ENCODE measurements at places on chromosomes 4 and X.
A peak's percentile ranks its signal among the peaks of the same experiment; 100 is the strongest.

- no peak for DNase-seq
Measured at GRCh38 chrX:38327775-38328081, 419 bp upstream of the RPGR start.

GRCh38 chr4:86938771-86939520 lies 4.1 kb downstream of the AFF1 start:
- DNase-seq: no peak

- DNase-seq: no peak
Measured at GRCh38 chrX:405149-405548, 18.4 kb upstream of the PPP2R3B start.

GRCh38 chrX:110852180-110852579 lies 56.6 kb upstream of the CHRDL1 start:
- DNase-seq: no peak

- no peak for DNase-seq
Measured at GRCh38 chr4:15457406-15458201, 12.1 kb upstream of the CC2D2A start.

DNA sequence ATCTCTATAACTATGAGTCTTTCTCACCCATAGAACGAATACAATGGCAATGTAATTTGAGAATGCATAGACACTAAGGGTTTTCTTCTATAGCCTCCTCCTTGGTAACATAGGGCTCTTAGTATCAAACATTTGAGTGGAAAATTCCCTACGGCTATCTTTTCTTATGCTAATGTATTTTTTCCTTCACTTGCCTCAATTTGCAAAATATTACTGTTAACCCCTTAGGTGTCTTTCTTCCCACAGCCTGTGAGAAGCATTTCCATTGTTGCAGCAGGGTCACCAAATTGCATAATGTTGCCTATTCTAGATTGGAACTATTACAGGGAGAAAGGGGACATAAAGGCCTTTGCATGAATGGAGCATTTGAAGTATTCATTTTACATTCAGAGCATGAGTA lies 140.5 kb upstream of the RAPGEF2 start:
- DNase-seq: no peak

- no peak for DNase-seq
Measured at GRCh38 chrX:14670819-14671218, 141.5 kb downstream of the GLRA2 start.

DNA sequence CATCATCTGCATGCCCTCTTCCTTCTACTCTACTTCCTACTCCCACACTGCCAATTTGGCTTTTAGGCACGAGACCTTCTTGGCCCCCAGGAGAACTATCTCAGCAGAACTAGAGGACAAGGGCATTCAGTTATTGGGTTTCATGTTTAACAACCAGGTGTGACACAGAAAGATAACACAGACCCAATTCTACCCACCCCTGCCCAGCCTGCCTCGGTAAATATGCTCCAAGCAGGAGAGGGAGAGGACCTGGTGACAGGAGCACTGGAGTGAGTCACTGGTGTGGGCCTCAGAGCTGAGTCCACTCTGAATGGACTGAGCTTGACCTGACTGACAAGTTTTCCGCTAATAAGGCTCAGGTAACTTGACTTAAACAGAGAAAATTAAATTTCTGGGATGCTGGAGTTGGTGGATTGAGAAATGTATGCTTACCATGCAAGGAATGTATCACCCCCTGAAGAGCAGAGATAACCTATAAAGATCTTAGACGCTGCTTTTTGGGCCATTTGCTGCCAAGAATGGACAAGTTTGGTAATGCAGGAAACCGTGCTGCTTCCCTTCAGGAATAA lies 52.5 kb downstream of the CASP3 start:
- DNase-seq: no peak

GRCh38 chr4:88985088-88985773 lies 71.8 kb downstream of the FAM13A start:
- DNase-seq: peak; percentile 71

DNA sequence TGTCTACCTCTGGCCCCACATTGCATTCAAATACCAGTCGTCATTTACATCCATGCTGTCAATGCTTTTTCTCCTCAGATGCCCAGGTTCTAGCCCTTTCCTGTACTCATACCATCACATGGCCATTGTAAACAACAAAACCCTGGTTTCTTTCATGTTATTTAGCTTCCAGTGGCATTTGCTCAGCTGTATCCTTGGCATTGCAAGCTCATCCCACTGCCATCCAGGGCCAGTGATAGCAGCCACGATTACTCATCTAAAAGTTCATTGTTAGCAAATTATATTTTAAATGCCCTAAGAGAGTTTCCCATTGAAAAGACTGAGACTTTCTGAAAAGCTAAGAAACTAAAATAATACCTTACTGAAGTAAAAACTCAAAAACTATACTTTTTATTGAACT lies 34.0 kb downstream of the VEGFC start:
- no peak for DNase-seq

- no peak for DNase-seq
Measured at GRCh38 chr4:81343536-81343935, 128.2 kb downstream of the RASGEF1B start.

GRCh38 chr4:151324752-151325110 lies 674 bp downstream of the SH3D19 start:
- no peak for DNase-seq

DNA sequence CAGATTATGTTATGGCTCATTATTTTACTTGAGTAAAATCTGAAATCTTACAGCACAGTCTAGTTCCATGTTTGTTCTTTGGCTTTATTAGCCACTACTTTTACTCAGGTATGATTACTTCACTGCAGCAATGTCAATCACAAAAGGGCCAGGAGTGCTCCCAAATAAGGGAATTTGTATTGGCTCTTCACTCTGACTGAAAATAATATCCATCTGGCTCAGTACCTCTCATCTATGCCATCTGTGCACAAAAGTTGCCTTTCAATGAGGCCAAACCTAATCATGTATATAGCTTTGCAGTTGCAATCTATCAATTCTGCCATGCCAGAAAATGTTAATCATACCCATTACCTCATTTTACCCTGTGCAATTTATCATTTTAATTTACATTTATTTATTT lies 161.1 kb downstream of the TECRL start:
- DNase-seq: no peak

DNA sequence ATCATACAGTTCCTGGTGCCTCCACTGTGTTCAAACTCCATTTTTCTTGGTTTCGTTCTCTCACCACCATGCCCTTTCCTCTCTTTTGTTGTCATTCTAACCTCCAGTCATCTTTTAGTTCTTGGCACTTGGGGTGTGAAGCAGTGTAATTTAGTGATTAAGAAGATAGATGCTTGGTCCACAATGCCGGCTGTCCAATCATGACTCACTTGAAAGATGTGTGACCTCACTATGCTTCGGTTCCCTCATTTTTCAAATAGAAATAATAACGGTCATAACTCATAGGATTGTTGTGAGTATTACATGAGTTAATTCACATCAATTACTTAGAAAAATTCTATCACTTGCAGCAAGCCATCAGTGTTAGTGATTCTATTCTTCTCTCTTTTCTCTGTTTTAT lies 327.8 kb downstream of the ADGRL3 start:
- no peak for DNase-seq

DNA sequence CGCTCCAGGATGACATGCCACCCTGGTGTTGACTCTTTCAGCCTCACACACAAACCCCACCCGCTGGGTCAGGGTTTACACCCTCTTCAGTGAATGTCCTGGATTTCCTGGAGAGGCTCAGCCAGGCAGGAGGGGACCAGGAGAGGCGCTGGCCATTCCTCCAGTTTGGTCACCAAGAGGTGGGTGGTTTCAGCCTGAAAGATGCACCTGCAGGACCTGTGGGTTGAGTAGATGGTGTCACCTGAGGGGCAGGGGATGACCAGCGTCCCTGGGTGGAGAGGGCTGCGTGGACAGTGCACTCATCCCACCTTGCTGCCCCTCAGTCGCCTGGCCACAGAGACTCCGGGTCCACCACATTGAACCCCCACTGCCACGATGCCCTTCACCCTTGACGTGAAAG lies 179.7 kb downstream of the ASMT start:
- no peak for DNase-seq

DNA sequence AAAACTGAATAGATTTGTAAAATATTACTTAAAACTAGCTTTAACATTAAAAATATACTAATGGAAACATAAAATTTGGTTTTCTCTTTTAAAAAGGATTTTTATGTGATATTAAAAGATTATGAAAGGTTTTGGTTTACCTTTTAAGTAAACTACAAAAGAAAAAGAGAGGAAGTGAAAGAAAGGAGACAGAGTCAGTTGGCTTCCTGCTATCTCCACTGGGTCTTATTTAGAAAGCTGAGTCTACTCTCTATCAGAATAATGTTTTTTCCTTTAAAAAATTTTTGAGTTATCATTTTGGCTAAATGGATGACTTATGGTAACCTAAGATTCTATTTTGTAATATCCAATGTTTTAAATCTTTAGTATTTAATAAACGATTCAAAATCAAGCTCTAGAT lies 21.6 kb upstream of the ATP8A1 start:
- no peak for DNase-seq

- no peak for DNase-seq
Measured at GRCh38 chr4:173119818-173120217, 48.8 kb upstream of the GALNT7 start.

GRCh38 chr4:165844161-165844560 lies 28.9 kb upstream of the TLL1 start:
- DNase-seq: no peak

Data from GM04503 (cell line).